ENCODE measurements at places on chromosomes 12 and 14. TPM values are rescaled to one million over a fixed set of nuclear protein-coding genes. Genes with fewer than 3 reads are reported as not detected.

GRCh38 chr12:131102991-131103668 is 149.4 kb downstream of the ADGRD1 start:
- DNase-seq = no peak

GRCh38 chr14:106436310-106436905 is 910.0 kb downstream of the TMEM121 start:
- DNase-seq = no peak

DNA sequence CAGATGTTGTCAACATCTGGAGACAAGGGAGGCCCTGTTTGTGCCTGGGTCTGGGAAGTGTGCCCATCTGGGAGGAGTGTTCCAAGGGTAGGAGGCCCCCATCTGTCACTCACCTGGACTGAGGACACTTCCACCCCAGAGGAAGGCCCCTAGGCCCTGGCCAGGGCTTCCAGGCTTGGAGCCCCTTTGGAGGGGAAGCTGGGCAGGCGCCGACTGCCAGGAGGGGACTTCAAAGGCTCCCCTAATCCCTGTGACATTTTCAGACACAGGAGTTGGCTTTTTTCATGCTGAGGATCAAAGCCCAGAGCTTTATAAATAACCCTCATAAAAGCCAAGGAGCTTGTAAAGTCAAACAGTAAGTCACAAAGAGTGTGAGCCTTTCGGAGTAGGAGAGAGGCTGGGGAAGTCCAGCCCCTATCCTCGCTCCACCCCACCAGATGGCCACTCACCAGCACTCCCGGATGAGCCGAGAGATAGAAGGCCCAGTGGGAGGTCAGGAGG is 17.6 kb upstream of the FAM222A start:
- no peak for DNase-seq

GRCh38 chr14:21748869-21749303 is 75.3 kb upstream of the OR4E1 start:
- no peak for DNase-seq

- peak; percentile 31 for DNase-seq
Measured at GRCh38 chr12:69987579-69988091, 162.6 kb downstream of the MYRFL start.

GRCh38 chr12:5493018-5493417 is 61.1 kb downstream of the NTF3 start:
- no peak for DNase-seq

- no peak for DNase-seq
Measured at GRCh38 chr12:27946421-27946820, 26.1 kb downstream of the PTHLH start.

DNA sequence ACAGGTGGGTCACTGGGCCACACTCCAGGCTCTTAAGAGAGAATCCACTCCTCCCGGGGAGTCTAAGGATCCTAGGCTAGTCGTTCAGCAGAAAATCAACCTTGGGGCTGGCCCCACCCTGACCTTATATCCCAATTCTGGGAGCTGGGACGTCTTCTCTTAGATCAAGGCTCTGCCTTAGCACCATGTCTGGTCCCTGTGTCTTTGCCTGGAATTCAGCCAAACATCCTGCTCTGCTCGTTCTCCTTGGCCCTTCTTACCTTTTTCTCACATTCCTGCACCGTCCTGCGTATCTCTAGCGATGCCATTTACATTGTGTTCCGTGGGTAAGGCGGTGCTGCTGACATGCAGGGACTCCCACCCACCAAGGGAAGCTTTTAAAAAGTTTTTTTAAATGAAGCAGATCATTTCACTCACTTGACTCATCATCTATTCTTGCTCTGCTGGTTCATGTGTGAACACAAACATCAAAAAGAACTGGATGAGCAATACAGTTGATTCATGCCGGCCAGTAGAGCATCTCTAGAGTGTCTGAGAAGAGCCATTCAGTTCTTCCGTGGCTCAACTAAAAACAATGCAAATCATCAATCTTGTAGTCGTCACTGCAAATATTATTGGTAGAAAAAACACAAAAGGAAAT is 50.2 kb downstream of the KCNK13 start:
- no peak for DNase-seq

The FAIM2 gene
- 6.4 TPM for total RNA-seq

The CCDC196 gene
- total RNA-seq = not detected

The GPR84 gene
- 0.29 TPM for total RNA-seq

The IRF9 gene
- total RNA-seq = 84.6 TPM

All from left cardiac atrium (tissue), 4 donors.